ENCODE measurements at places on chromosomes 4 and X. TPM values are rescaled to one million over a fixed set of nuclear protein-coding genes. Genes with fewer than 3 reads are reported as not detected.

NOX1 gene
- not detected for total RNA-seq

RPL9 gene
- total RNA-seq, result 3,607 TPM

CXorf49 gene
- total RNA-seq, result not detected

STPG2 gene
- total RNA-seq, result 1.0 TPM

GUCY1A1 gene
- 50.3 TPM for total RNA-seq

TCEANC gene
- total RNA-seq, result 4.1 TPM

ZNF595 gene
- 25.1 TPM for total RNA-seq

SOWAHD gene
- not detected for total RNA-seq

SERTM2 gene
- total RNA-seq, result 21.3 TPM

YY2 gene
- 4.4 TPM for total RNA-seq

FAM241A gene
- 4.1 TPM for total RNA-seq

PLAC1 gene
- total RNA-seq, result not detected

SH3D19 gene
- total RNA-seq, result 172 TPM

RNF128 gene
- total RNA-seq, result 0.34 TPM

HTN1 gene
- total RNA-seq, result not detected

ASB9 gene
- total RNA-seq, result 13.8 TPM

CCDC110 gene
- 2.6 TPM for total RNA-seq

SLC38A5 gene
- total RNA-seq, result 4.6 TPM

KCNIP4 gene
- total RNA-seq, result 1.3 TPM

DCAF4L1 gene
- not detected for total RNA-seq

SAP30 gene
- total RNA-seq, result 15.1 TPM

EPGN gene
- total RNA-seq, result 0.26 TPM

ZNF275 gene
- total RNA-seq, result 4.9 TPM

TREX2 gene
- total RNA-seq, result 1.4 TPM

TEX13D gene
- not detected for total RNA-seq

SLC9B1 gene
- total RNA-seq, result 0.59 TPM

ZFP42 gene
- 0.90 TPM for total RNA-seq

RPL39 gene
- total RNA-seq, result 6,062 TPM

VEGFC gene
- total RNA-seq, result 16.2 TPM

ACTRT1 gene
- total RNA-seq, result not detected

ADH1A gene
- total RNA-seq, result 5.0 TPM

RNF175 gene
- 3.9 TPM for total RNA-seq

BST1 gene
- 1.5 TPM for total RNA-seq

APOOL gene
- total RNA-seq, result 5.6 TPM

Data from uterus (tissue), 4 donors.